Smooth muscle cell of the umbilical artery (primary cell): ENCODE measurements at places on chromosomes 12 and 14. TPM values are rescaled to one million over a fixed set of nuclear protein-coding genes. Genes with fewer than 3 reads are reported as not detected.

CACNA2D4 gene
- not detected in 2 replicates for total RNA-seq

TMTC2 gene
- total RNA-seq = 5.4 and 7.4 TPM in 2 replicates

OR6C2 gene
- total RNA-seq = not detected in 2 replicates

VTI1B gene
- total RNA-seq = 61.8 and 71.2 TPM in 2 replicates

DCD gene
- total RNA-seq = not detected in 2 replicates

TSHR gene
- not detected in 2 replicates for total RNA-seq

FLRT2 gene
- 50.6 and 87.9 TPM in 2 replicates for total RNA-seq

CCDC196 gene
- not detected in 2 replicates for total RNA-seq

VASH1 gene
- 6.8 and 11.2 TPM in 2 replicates for total RNA-seq

TAS2R43 gene
- total RNA-seq = 3.3 TPM in 1 of 2 replicates, not detected in the other

FOXN4 gene
- not detected in 2 replicates for total RNA-seq

TSPAN19 gene
- total RNA-seq = 0.09 TPM in 1 of 2 replicates, not detected in the other

POTEG gene
- total RNA-seq = not detected in 2 replicates

SLC5A8 gene
- not detected in 2 replicates for total RNA-seq

CLEC1A gene
- total RNA-seq = not detected in 2 replicates

EPYC gene
- total RNA-seq = not detected in 2 replicates

IKBIP gene
- 120 and 128 TPM in 2 replicates for total RNA-seq

CCDC184 gene
- 0.89 and 1.6 TPM in 2 replicates for total RNA-seq

LRRC10 gene
- not detected in 2 replicates for total RNA-seq
